ENCODE measurements at places on chromosomes 7 and 10. TPM values are rescaled to one million over a fixed set of nuclear protein-coding genes. Genes with fewer than 3 reads are reported as not detected.

Gene EPC1
- 41.1 TPM for total RNA-seq

Gene RELN
- total RNA-seq, result not detected

Gene LRRTM3
- total RNA-seq, result not detected

Gene SHLD2
- 37.1 TPM for total RNA-seq

Gene ZNF655
- 94.6 TPM for total RNA-seq

Gene MYO1G
- 533 TPM for total RNA-seq

Gene FAM25A
- total RNA-seq, result not detected

Gene NKX6-2
- total RNA-seq, result not detected

Gene CAV1
- total RNA-seq, result not detected

Gene PANK1
- 7.2 TPM for total RNA-seq

Gene VWA2
- total RNA-seq, result not detected

Gene ACTL6B
- not detected for total RNA-seq

Gene BMPR1A
- total RNA-seq, result 9.6 TPM

Gene CTAGE6
- total RNA-seq, result 0.98 TPM

Gene NACAD
- total RNA-seq, result 0.02 TPM

Gene PRKCQ
- total RNA-seq, result 57.3 TPM

Gene GATA3
- total RNA-seq, result 163 TPM

Gene KLF14
- total RNA-seq, result not detected

Gene GRB10
- total RNA-seq, result 3.7 TPM

Measured in T-helper 2 cell treated with Interferon-gamma antibody and Interleukin-4, amounts not matched to agents 100 ng/mL and 5 ng/mL, for 36 hours (primary cell).